Right cardiac atrium (tissue), 5 donors: ENCODE measurements at places on chromosomes 16 and 17.

DNA sequence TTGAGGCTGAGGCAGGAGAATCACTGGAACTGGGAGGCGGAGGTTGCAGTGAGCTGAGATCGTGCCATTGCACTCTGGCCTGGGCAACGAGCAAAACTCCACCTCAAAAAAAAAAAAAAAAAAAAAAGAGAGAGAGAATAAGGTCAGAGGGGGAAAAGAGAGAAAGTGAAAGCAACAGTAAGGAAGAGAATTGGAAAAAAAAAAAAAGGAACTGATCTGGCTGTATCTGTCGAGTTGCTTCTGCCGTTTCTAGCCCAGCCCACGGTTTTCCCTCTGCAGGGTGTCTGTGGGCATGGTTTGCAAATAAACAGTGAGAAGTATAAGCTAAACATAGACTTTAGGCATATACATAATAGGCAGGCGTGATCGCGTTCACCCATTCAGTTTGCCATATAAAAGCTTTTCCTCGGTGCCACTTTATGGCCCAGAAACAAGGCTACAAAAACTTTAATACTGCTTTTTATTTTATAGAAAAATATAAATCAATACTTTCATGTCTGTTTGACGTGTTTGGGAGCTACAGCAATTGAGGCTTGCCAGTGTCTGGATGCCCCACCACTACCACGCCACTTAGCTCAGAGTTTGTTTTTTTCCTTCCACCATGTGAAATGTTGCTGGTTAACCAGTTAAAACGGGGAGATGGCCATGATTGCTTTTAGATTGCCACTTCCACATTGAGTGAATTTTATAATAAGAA, 436.7 kb downstream of the MAF start:
- DNase-seq, result no peak

DNA sequence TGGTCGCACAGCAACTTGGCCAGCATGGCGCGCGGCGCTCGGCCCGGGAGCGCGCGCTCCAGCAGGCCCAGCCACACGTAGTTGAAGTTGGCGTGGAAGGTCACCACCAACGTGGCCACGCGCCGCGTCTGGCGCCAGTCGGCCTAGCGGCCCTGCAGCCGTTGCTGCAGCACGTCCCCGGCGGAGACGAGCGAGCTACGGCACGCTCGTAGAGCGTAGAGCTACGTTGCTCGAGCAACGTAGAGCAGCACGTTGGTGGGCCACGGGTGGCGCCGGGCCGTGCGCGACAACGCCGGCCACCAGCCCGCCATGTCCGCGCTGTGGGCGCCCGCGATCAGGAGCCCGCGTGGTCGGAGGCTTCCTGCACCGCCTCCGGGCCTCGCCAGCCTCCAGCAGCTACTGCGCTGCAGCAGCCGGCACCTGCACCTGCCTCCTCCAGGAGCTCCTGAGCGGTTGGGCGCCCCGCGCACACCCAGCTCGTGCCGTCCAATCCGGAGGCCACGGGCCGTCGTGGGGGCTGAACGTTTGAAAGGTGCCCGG, 13.4 kb upstream of the SULT1A1 start:
- DNase-seq, result peak; percentile 81

GRCh38 chr17:11340803-11341202, 99.8 kb downstream of the SHISA6 start:
- no peak for DNase-seq

DNA sequence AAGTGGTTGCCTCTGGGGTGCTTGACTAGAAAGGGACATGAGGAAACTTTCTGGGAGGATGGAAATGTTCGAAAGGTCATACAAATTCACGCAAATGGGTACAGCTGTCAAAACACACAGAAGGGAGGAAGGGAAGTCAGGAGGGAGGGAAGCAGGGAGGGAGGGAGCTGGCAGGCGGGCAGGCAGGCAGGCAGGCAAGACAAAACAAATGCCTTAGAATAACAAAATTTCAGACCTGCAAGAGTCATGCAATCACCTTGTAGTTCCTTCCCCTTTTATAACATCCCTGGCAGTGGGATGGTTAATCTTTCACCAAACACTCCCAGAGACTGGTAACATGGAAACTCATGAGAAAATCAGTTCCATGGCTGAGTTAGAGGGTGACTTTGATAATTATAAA, 189.2 kb downstream of the STX8 start:
- DNase-seq, result no peak

DNA sequence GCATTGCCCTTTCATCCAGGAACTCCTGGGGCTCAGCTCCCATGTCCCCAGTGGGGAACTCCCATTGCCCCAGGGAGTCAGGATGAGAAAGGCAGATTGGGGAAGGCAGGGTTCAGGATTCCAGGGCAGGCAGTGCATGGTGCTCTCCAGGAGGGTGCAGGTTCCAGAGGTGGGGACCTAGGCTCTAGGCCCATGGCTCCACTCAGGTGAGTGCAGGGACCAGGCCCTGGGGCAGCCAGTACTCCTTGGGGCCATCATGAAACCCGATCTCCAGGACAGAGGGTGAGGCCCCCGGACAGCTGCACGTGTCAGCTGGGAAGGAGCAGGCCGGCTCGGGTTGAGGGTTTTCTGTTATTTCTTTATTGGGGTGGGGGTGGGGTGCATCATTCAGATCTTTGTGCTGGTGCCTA, 1.3 kb upstream of the MTSS2 start:
- peak; percentile 50 for DNase-seq

DNA sequence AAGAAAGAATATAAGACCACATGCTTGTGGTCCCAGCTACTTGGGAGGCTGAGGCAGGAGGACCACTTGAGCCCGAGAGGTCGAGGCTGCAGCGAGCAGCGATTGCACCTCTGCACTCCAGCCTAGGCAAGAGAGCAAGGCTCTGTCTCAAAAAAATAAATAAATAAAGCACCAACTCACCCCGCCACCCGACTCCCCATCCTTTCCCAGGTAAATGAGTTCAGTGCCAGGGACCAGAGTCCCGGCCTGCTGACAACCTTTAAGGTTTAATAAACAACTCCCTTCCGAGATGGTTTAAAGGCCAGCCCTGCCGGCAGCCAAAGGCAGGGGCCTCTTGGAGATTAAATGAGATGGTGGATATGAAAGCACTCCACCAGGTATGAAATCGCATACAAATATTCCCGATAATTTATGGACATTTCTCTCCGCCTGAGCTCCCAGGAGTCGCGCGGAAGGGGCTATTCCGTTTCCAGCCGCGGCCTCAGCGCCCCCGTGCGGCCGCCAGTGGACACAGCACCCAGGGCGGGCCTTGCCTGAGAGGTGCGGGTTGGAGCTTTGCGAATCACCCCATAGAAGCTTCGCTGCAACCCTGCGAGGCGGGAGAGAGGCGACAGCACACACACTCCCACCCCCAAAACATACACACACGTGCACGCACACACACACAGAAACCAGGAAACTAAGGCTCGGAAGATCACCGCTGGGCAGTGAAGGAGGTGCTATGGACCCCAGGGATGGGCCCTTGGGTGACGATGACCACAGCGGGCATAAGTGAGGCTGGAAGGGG, 4.0 kb upstream of the RPL38 start:
- peak; percentile 83 for DNase-seq

DNA sequence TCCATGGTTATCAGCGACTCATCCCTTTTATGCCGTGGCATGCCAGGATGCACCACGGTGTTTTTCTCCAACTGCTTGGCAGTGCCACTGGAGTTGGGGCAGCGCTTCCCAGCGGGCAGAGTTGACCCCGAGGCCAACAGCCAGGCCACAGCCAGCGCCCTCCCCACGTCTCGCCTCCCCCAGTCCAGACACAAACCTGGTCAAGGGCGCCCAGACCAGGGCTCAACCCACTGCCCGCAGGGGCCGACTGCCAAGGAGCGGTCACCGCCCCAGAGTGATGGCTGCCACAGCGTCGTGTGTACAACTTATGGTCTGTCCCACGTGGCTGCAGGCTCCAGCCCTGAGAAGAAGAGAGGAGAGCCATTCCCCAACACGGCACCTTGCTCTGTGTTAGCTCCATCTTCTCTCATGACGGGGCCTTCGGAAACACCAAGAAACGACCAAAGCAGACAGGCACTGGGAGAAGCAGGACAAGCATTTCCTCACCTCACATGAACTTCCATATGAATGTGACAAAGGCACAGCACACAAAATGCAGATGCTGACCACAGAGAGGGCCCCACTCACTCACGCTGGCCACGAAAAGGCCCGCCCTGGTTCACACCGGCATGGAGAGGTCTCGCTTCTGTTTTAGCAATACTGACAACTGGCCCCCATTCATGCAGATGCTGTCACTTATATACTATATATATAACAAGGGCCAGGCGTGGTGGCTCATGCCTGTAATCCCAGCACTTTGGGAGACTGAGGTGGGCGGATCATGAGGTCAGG, 27.0 kb downstream of the AXIN1 start:
- DNase-seq, result no peak

DNA sequence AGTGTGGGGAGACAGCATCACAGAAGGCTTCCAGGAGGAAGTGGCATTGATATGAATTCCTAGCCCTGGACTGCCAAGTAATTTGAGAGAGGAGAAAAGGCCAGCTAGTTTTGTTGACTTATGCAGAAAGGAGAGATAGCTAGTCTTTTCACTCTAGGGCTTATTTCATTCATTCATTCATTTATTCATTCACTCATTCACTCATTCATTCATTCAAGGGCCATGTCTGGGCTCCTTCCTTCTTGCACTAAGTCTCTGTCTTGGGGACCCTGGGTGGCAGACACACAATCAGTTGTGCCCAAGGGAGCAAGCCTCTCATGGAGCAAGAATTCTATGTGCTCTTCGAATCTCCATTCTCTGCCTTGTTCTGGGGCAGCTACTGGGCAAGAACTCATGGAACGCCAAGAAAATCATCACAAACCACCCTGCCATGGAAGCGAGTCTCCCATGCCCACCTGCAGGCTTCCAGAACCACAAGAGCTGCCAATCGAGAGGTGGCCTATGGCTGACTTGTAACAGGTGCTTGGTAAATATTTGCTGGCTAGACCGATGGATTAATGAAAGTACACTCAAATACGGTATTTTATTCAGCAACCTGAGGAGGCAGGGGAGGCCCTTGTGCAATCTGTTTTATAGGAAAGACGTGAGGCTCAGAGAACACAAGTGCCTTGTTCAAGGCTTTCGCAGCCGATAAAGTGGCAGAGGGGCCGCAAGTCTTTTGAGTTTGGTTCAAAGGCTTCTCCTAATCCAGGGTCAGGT, 223.6 kb downstream of the XYLT1 start:
- DNase-seq, result no peak

DNA sequence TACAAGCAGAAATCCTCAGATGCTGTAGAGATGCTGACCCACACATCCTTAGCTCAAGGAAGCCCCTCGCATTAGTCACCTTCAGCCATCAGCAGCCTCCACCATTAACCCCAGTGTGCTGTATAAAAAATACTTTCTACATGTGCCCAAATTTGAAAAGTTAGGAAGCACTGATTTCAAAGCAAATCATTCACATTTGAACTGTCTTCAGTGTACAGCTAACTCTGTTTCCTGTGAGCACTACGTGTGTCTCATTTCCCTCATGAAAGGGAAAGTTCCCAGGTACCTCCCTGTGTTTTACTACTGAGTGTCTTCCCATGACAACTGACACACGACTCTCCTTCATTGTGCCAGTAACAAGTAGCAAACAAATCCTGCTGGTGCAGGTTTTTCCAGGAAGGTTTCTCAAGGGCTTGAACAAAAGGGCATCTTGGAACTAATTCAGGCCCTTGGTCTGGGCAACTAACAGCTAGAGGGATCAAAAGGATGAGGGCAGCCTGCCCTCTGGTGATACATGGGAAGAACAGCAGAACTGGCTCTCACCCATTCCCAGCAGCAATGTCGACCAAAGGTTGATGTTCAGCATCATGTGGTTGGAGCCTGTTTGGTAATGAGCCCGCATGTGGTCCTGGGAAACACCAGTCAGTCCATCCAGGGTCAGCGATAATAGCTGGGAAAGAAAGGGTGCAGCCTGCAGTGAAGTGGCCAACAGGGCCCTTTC, 4.0 kb downstream of the SLC35B1 start:
- no peak for DNase-seq

DNA sequence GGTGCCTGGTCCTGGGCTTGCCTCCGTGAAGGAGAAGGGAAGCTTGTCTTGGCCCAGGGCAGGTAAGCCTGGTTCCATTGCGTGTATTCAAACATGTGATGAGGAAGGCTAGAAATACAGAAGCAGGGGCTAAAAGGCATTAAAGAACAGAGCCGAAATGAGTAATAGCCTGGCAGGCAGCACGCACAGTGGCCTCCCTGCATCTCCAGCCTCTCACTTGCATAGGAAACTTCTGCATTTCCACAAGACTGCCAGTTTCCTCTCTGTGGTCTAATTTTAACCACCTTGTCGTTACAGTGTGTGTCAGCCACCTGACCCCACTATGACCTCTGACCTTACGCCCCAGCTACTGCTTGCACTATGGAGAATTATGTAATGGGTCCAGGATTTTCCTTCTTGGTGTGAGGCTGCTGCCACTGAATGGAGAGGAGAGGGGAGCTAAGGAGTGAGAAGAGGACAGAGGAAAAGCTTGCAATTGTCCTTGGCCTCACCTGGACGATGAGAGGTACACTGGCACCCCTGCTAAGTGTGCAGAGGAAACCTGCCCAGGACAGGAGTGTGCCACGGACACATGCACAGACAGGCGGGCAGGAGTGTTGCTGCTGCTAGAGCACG, 32.8 kb downstream of the HIC1 start:
- peak; percentile 75 for DNase-seq

DNA sequence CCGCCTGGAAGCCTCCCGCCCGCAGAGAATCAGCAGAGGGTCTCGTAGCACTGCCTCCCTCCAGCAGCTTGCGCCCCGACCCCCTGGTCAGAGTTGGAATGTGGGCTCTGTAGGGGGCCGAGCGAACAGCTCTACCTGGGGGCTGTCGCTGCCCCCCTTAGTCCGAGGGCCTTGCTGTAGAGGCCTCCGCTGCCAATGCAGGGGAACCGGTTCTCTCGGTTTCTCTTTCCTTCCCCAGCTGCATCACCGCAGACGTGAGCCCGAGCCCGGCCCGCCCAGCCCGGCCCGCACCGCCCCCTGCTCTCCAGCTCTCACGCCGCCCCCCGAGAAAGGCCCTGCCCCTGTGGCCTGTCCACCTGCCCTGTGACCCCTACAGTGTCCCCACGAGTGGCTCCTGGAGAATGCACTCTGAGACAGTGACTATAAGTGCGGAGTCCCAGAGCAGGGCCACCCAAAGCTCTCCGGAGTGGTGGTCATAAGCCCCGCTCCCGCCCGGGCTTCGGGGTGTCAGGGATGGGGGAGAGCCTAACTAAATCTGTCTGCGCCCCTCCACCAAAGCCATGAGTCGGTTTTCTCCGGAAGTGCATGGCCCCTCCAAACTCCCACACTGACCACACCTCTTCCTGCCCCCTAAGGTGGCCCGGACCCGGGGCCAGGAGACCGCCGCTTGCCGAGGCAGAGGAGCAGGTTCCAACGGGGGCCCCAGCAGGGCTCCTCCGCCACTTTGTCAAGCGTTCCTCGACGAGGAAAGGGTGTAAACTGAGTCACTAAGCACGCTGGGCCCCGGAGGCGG, 1.7 kb downstream of the ARHGAP27 start:
- DNase-seq, result peak; percentile 66

- no peak for DNase-seq
Measured at GRCh38 chr17:41800601-41801373, 11.0 kb downstream of the P3H4 start.
